Endothelial cell (in vitro differentiated cells): ENCODE measurements at places on chromosomes 12 and 14. TPM values are rescaled to one million over a fixed set of nuclear protein-coding genes. Genes with fewer than 3 reads are reported as not detected.

Gene PIWIL1
- total RNA-seq: not detected

Gene FIGNL2
- 42.0 TPM for total RNA-seq

- DNase-seq: no peak
These were observed 46.6 kb upstream of the WSCD2 start for GRCh38 chr12:108082485-108082884.

DNA sequence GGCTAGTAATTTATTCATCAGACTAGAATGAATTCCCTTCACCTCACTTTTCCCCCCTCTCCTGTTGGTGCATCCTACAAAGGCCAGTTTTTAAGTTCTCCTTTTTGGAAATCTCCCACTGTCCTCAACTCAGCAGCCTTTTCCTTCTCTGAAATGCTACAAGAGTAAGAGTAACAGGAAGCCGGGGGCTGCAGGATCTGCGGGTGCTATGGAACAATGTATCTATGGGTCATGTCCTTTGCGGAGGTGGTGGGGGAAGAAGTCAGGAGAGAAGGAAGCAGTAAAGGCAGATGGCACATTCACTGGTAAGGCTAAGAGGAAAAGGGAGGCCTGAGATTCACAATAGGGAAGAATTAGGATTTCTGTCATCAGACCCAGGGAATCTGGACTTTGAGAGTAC is 22.2 kb upstream of the TESC start:
- no peak for DNase-seq

DNA sequence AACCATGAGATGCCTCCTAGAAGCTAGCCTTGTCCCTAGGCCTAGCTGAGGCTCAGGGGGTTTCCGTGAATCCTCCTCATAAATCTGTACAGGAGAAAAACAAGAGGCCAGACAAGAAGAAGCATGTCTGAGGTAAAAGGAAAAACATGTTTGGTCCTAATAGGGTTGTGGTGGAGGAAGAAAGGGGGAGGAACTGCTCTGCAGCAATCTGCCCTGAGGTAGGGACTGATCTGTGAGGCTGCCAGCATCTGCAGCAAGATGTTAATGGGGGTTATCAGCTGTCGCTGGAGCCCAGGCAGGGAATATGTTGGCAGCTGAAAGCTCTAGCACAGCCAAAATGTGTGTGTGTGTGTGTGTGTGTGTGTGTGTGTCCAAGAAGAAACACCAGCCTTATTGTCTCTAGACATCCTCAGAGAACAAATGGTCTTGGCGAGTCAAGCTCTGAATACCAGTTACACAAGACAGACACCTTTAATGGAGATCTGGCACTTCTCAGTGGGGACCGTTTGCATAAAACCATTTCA is 218.5 kb downstream of the NUAK1 start:
- no peak for DNase-seq
